ENCODE measurements at places on chromosomes 12 and 14. TPM values are rescaled to one million over a fixed set of nuclear protein-coding genes. Genes with fewer than 3 reads are reported as not detected.

DNA sequence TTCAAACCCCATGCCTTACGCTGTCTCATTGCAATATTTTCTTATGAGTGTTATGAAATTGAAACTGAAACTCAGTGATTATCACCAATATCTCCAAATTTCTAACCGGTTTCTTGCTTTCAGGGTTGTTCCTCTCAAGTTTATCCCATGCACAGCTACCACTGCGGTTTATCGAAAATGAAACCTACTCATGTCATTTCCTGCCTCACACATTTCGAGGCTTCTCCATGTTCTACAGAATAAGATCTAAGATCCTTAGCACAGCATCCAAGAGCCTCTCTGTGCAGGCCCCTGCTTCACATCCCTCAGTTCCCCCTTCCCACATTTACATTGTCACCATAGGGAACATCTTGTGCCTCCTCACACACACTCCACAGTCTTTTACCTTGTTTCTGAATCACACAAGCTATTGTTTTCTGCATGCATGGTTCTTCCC, 45.5 kb upstream of the FAR2 start:
- H3K36me3 ChIP-seq = no peaks in the 10 kb centered on the region
- DNase-seq = no peak
- no peaks in the 10 kb centered on the region for H3K4me1 ChIP-seq
- no peaks in the 10 kb centered on the region for H3K27me3 ChIP-seq

- DNase-seq = no peak
- no peak overlapping the region for H3K27ac ChIP-seq
- H3K27me3 ChIP-seq = no peaks in the 10 kb centered on the region
- H3K36me3 ChIP-seq = no peaks in the 10 kb centered on the region
Measured at GRCh38 chr14:89862856-89863255, 91.7 kb downstream of the EFCAB11 start.

AACS gene
- total RNA-seq = 22.0 TPM

- H3K27me3 ChIP-seq = peaks cover 98% of the 10 kb centered on the region
- no peaks in the 10 kb centered on the region for H3K4me1 ChIP-seq
- no peak overlapping the region for H3K27ac ChIP-seq
- DNase-seq = no peak
- H3K36me3 ChIP-seq = no peaks in the 10 kb centered on the region
Measured at GRCh38 chr12:114696443-114697242, 12.7 kb upstream of the TBX3 start.

- DNase-seq = no peak
- no peaks in the 10 kb centered on the region for H3K4me1 ChIP-seq
- no peak overlapping the region for H3K4me3 ChIP-seq
- no peaks in the 10 kb centered on the region for H3K27me3 ChIP-seq
- no peaks in the 10 kb centered on the region for H3K36me3 ChIP-seq
Measured at GRCh38 chr12:41893491-41893890, 251.2 kb downstream of the GXYLT1 start.

DNA sequence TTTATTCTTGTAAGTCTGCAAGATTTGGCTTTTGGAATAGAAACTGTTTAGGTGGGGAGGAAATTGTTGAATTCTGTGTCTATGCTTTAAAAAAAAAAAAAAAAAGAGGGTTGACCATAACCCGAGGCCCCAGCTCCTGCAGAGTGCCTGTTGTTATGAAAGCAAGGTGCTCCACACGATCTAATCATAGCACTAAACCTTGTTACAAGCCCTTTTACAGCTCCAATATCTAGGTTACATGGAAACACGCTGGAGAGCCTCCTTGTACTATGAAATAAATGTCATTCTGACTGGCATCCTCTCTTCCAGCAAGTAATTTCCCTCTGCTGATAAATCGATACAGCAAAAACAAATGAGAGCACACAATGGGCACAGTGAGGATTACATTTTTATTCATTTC, 303.1 kb upstream of the SOX5 start:
- no peaks in the 10 kb centered on the region for H3K36me3 ChIP-seq
- no peak overlapping the region for H3K27ac ChIP-seq
- DNase-seq = no peak
- H3K4me1 ChIP-seq = no peaks in the 10 kb centered on the region
- H3K27me3 ChIP-seq = no peaks in the 10 kb centered on the region
- no peak overlapping the region for H3K4me3 ChIP-seq

AMHR2 gene
- total RNA-seq = not detected

- H3K4me1 ChIP-seq = no peaks in the 10 kb centered on the region
- no peaks in the 10 kb centered on the region for H3K36me3 ChIP-seq
- DNase-seq = no peak
- H3K27me3 ChIP-seq = no peaks in the 10 kb centered on the region
- no peak overlapping the region for H3K27ac ChIP-seq
Measured at GRCh38 chr14:48710133-48710532, 876.0 kb downstream of the RPS29 start.

DNA sequence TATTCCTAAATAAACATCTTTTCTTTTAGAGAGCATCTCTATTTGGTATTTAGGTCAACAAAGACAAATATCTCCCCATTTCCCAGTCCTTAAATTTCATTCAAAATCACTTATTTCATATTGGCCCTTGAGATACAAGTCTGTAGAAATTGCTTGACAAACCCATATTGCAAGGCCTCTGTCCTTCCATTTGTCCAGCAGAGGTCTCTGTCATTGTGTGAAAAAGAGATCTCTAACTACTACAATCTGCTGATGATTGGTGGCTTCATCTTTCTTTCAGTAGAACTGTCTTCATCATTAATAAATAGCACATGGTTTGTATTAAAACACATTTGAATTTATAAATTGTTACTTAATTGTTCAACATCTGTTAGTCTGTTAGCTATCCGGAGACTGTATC, 252.6 kb downstream of the ACSS3 start:
- H3K27me3 ChIP-seq = no peaks in the 10 kb centered on the region
- H3K36me3 ChIP-seq = no peaks in the 10 kb centered on the region
- no peak for DNase-seq

- no peaks in the 10 kb centered on the region for H3K36me3 ChIP-seq
- H3K27ac ChIP-seq = no peak overlapping the region
- H3K27me3 ChIP-seq = no peaks in the 10 kb centered on the region
- no peak for DNase-seq
Measured at GRCh38 chr12:130405332-130405731, 67.6 kb downstream of the PIWIL1 start.

- peaks cover 19% of the 10 kb centered on the region for H3K4me1 ChIP-seq
- peak; percentile 34 for DNase-seq
- H3K27ac ChIP-seq = no peak overlapping the region
Measured at GRCh38 chr12:50062728-50063460, 5.5 kb downstream of the ASIC1 start.

- no peaks in the 10 kb centered on the region for H3K4me1 ChIP-seq
- no peak overlapping the region for H3K27ac ChIP-seq
- no peak for DNase-seq
- no peak overlapping the region for H3K4me3 ChIP-seq
- no peaks in the 10 kb centered on the region for H3K27me3 ChIP-seq
- no peaks in the 10 kb centered on the region for H3K36me3 ChIP-seq
Measured at GRCh38 chr14:46091819-46092218, 559.8 kb downstream of the RPL10L start.

ANKS1B gene
- total RNA-seq = 3.0 TPM

- H3K27me3 ChIP-seq = no peaks in the 10 kb centered on the region
- H3K36me3 ChIP-seq = no peaks in the 10 kb centered on the region
- H3K4me1 ChIP-seq = peaks cover 3% of the 10 kb centered on the region
- H3K4me3 ChIP-seq = no peak overlapping the region
- no peak overlapping the region for H3K27ac ChIP-seq
- peak; percentile 63 for DNase-seq
Measured at GRCh38 chr12:18864900-18865561, 127.1 kb downstream of the CAPZA3 start.

- DNase-seq = no peak
- H3K27me3 ChIP-seq = no peaks in the 10 kb centered on the region
- H3K27ac ChIP-seq = no peak overlapping the region
- no peak overlapping the region for H3K4me3 ChIP-seq
- H3K36me3 ChIP-seq = no peaks in the 10 kb centered on the region
Measured at GRCh38 chr14:61308198-61308597, 13.2 kb upstream of the PRKCH start.

ANKRD13A gene
- total RNA-seq = 23.9 TPM

NELL2 gene
- 0.53 TPM for total RNA-seq

DNA sequence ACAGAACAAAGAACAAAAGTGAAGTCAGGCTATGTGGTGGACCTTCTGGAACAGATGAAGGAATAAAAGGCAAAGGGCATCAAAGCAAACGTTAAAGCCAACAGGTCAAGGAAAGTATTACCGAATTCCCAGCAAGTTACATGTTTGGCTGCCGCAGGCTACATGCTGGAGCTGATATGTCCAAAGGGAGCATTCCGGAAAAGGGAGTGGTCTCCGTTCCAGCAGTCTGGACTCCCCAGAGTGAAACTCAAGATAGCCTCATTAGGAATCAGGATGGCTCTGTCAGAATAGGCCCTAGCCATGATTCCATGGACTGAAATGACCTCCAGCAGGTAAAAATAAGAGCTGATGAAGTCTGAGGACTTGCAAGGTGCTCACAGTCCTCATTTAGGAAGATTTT, 379.8 kb upstream of the PRICKLE1 start:
- H3K4me3 ChIP-seq = no peak overlapping the region
- no peaks in the 10 kb centered on the region for H3K36me3 ChIP-seq
- H3K4me1 ChIP-seq = no peaks in the 10 kb centered on the region
- no peak overlapping the region for H3K27ac ChIP-seq

- H3K27ac ChIP-seq = no peak overlapping the region
- no peak overlapping the region for H3K4me3 ChIP-seq
- no peaks in the 10 kb centered on the region for H3K27me3 ChIP-seq
- no peaks in the 10 kb centered on the region for H3K36me3 ChIP-seq
Measured at GRCh38 chr14:53872681-53873089, 83.9 kb downstream of the BMP4 start.

- peak overlapping the region; percentile 99 for H3K4me3 ChIP-seq
- H3K4me1 ChIP-seq = peaks cover 23% of the 10 kb centered on the region
- H3K27me3 ChIP-seq = no peaks in the 10 kb centered on the region
- DNase-seq = peak; percentile 52
Measured at GRCh38 chr14:67358924-67359774, 455 bp downstream of the ATP6V1D start.

GRCh38 chr14:90495357-90496276, 98.8 kb downstream of the CALM1 start:
- peak; percentile 57 for DNase-seq
- H3K4me1 ChIP-seq = peaks cover 15% of the 10 kb centered on the region
- H3K4me3 ChIP-seq = no peak overlapping the region
- no peak overlapping the region for H3K27ac ChIP-seq
- H3K27me3 ChIP-seq = peaks cover 2% of the 10 kb centered on the region

GRCh38 chr14:68506021-68506644, 286.7 kb downstream of the ZFP36L1 start:
- H3K36me3 ChIP-seq = no peaks in the 10 kb centered on the region
- peak; percentile 84 for DNase-seq
- peaks cover 21% of the 10 kb centered on the region for H3K4me1 ChIP-seq
- peak overlapping the region; percentile 83 for H3K27ac ChIP-seq
- H3K4me3 ChIP-seq = no peak overlapping the region

GRCh38 chr12:80441921-80442320, 2.1 kb upstream of the PTPRQ start:
- H3K4me3 ChIP-seq = no peak overlapping the region
- peak; percentile 95 for DNase-seq
- peaks cover 21% of the 10 kb centered on the region for H3K4me1 ChIP-seq
- no peaks in the 10 kb centered on the region for H3K36me3 ChIP-seq

- peaks cover 5% of the 10 kb centered on the region for H3K27me3 ChIP-seq
- no peaks in the 10 kb centered on the region for H3K4me1 ChIP-seq
- H3K4me3 ChIP-seq = no peak overlapping the region
- no peak overlapping the region for H3K27ac ChIP-seq
- no peaks in the 10 kb centered on the region for H3K36me3 ChIP-seq
- no peak for DNase-seq
Measured at GRCh38 chr14:99252443-99252939, 19.5 kb downstream of the BCL11B start.

DNA sequence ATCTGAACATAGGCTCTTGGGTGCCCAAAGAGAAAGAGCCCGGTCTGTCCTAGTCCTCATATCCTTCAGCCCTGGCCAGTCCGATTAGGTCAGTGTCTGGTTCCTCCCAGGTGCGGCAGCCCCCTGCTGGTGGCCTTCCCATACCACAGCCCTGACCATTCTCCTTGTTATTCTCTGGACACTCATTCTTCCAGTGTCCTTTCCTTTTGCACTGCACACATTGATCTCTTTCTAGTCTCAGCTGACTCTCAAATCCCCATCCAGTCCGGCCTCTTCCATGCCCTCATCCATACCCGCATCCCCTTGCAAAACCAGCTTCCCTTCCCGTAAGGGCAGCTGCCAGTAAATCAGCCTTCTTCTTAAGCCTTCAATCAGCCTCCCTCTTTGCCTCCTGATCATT, 1316.3 kb downstream of the TMEM121 start:
- no peak overlapping the region for H3K4me3 ChIP-seq
- no peak for DNase-seq
- H3K4me1 ChIP-seq = no peaks in the 10 kb centered on the region
- H3K27me3 ChIP-seq = no peaks in the 10 kb centered on the region
- H3K27ac ChIP-seq = no peak overlapping the region

DNA sequence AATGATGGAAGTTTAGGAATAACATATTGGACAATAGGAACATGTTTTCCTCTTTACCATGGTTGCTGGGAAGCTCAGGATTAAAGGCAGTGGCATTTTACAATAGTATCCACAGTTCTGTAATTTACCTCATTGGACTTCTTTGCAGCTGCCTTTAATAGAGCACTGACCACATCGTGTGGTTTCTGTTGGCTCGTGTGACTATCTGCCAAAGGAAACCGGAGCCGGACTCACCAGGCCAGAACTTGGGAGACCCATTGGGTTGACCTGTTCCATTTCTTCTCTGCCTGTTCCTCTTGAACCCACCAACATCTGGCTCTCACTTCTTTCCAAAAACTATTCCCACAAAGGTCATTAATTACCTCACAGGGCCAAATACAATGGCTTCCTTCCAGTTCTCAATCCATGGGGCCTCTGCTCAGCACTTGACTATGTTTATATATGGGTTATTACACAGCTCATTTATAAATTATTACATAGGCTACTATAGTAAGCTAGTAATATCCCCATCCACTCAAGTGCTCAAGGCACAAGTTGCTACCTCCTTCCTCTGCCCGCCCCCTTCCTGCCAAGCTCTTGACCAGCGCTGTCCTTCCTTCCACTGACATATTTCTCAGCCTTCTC, 121.5 kb upstream of the VASH1 start:
- no peaks in the 10 kb centered on the region for H3K4me1 ChIP-seq
- H3K27me3 ChIP-seq = peaks cover 7% of the 10 kb centered on the region
- no peak overlapping the region for H3K27ac ChIP-seq
- H3K4me3 ChIP-seq = no peak overlapping the region

DLGAP5 gene
- 2.2 TPM for total RNA-seq

GRCh38 chr12:109461049-109461845, 15.9 kb downstream of the KCTD10 start:
- peak; percentile 57 for DNase-seq
- no peaks in the 10 kb centered on the region for H3K27me3 ChIP-seq
- no peak overlapping the region for H3K4me3 ChIP-seq
- peaks cover 73% of the 10 kb centered on the region for H3K4me1 ChIP-seq
- H3K27ac ChIP-seq = peak overlapping the region; percentile 92

PRR4 gene
- 2.2 TPM for total RNA-seq

GARIN6 gene
- not detected for total RNA-seq

- H3K27ac ChIP-seq = peak overlapping the region; percentile 85
- H3K4me1 ChIP-seq = peaks cover 20% of the 10 kb centered on the region
- peak; percentile 85 for DNase-seq
- peak overlapping the region; percentile 13 for H3K4me3 ChIP-seq
- H3K36me3 ChIP-seq = no peaks in the 10 kb centered on the region
- no peaks in the 10 kb centered on the region for H3K27me3 ChIP-seq
Measured at GRCh38 chr12:29157486-29157946, 8.4 kb downstream of the FAR2 start.

KRT73 gene
- total RNA-seq = not detected

GRCh38 chr12:115374480-115375185, 690.7 kb upstream of the TBX3 start:
- no peak for DNase-seq
- H3K36me3 ChIP-seq = no peaks in the 10 kb centered on the region
- no peak overlapping the region for H3K4me3 ChIP-seq
- H3K27ac ChIP-seq = peak overlapping the region; percentile 40

CISTR gene
- total RNA-seq = not detected
